Hair follicular keratinocyte (primary cell): ENCODE measurements at places on chromosomes 16 and 17. TPM values are rescaled to one million over a fixed set of nuclear protein-coding genes. Genes with fewer than 3 reads are reported as not detected.

SYNGR3 gene
- total RNA-seq = 0.68 and 5.4 TPM in 2 replicates

IGSF6 gene
- 0.15 TPM in 1 of 2 replicates, not detected in the other for total RNA-seq

TNP2 gene
- not detected in 2 replicates for total RNA-seq

ACSM2A gene
- total RNA-seq = not detected in 2 replicates

OSGIN1 gene
- 1.2 and 2.1 TPM in 2 replicates for total RNA-seq

VAT1L gene
- not detected in 2 replicates for total RNA-seq

G6PC1 gene
- total RNA-seq = not detected in 2 replicates

TMEM238L gene
- not detected in 2 replicates for total RNA-seq

ALOX15B gene
- 27.2 and 84.0 TPM in 2 replicates for total RNA-seq

C16orf95 gene
- total RNA-seq = 2.9 and 3.9 TPM in 2 replicates

KRT17 gene
- 10,873 and 11,761 TPM in 2 replicates for total RNA-seq

CCL2 gene
- total RNA-seq = not detected in 2 replicates
